ENCODE measurements at places on chromosomes 2 and 18. TPM values are rescaled to one million over a fixed set of nuclear protein-coding genes. Genes with fewer than 3 reads are reported as not detected.
A peak's percentile ranks its signal among the peaks of the same experiment; 100 is the strongest.

The AQP4 gene
- total RNA-seq: 0.27 TPM

The DNAJC5G gene
- total RNA-seq: 0.25 TPM

The LAMA3 gene
- total RNA-seq: 37.9 TPM

The CIB4 gene
- total RNA-seq: not detected

The HTRA2 gene
- total RNA-seq: 27.3 TPM

The ZSWIM2 gene
- total RNA-seq: not detected

- H3K4me1 ChIP-seq: peaks cover 23% of the 10 kb centered on the region
- no peak overlapping the region for H3K27ac ChIP-seq
- no peaks in the 10 kb centered on the region for H3K36me3 ChIP-seq
- no peaks in the 10 kb centered on the region for H3K27me3 ChIP-seq
- H3K4me3 ChIP-seq: peak overlapping the region; percentile 99
- peak; percentile 67 for DNase-seq
Measured at GRCh38 chr2:10303694-10304378, 1.1 kb downstream of the HPCAL1 start.

GRCh38 chr2:220521551-220521950 is 894.1 kb downstream of the SLC4A3 start:
- no peaks in the 10 kb centered on the region for H3K4me1 ChIP-seq
- DNase-seq: no peak
- H3K36me3 ChIP-seq: no peaks in the 10 kb centered on the region
- no peaks in the 10 kb centered on the region for H3K27me3 ChIP-seq

GRCh38 chr2:235394278-235394828 is 99.5 kb upstream of the AGAP1 start:
- no peaks in the 10 kb centered on the region for H3K27me3 ChIP-seq

DNA sequence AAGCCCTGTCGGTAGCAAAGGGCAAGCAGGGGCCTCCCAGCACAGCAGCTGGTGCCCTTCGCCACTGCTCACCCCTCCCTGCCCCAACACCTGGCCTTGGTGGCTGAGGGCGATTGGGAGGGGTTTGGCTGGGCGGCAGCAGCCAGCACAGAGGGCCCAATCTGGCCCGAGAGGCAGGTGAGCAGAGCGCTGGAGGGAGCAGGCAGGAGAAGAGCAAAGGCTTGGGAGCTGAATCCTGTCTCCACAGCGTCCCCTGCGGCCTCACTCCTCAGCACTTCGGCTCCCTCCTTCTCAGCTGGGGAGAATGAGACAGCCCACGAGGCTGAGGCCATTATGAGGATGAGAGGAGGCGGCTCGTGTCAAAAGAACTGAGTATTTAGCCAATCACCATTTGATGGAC is 74.9 kb upstream of the TAF1B start:
- H3K4me3 ChIP-seq: no peak overlapping the region
- H3K27ac ChIP-seq: no peak overlapping the region
- H3K4me1 ChIP-seq: 0 out of 2 replicates have a peak, but pooled peaks cover 6% of the 10 kb centered on the region
- no peaks in the 10 kb centered on the region for H3K27me3 ChIP-seq
- DNase-seq: no peak
- H3K36me3 ChIP-seq: no peaks in the 10 kb centered on the region

DNA sequence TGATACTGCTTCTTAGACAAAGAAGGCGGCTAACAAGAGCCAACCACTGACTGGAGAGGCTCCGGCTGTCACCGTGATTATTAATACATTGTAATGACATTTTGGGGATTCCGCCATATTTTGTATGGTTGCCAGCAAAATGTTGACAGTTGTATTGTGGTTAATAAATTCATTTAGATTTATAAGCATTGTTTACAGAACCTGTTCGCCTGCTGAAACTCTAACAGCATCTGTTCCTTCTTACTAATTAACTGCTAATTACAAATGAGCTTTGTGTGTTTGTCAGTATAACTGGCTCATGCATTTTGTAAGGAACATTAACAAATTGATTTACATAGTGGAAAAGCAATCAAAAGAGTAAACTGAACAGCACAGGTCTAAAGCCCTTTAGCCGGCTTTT is 332.4 kb downstream of the GBX2 start:
- H3K36me3 ChIP-seq: no peaks in the 10 kb centered on the region
- H3K27me3 ChIP-seq: no peaks in the 10 kb centered on the region
- DNase-seq: no peak
- H3K27ac ChIP-seq: no peak overlapping the region
- no peaks in the 10 kb centered on the region for H3K4me1 ChIP-seq

GRCh38 chr2:68292108-68292710 is 27.5 kb downstream of the CNRIP1 start:
- no peak overlapping the region for H3K27ac ChIP-seq
- H3K36me3 ChIP-seq: no peaks in the 10 kb centered on the region
- no peaks in the 10 kb centered on the region for H3K27me3 ChIP-seq

- H3K36me3 ChIP-seq: no peaks in the 10 kb centered on the region
- no peaks in the 10 kb centered on the region for H3K4me1 ChIP-seq
- H3K27me3 ChIP-seq: no peaks in the 10 kb centered on the region
- no peak for DNase-seq
Measured at GRCh38 chr2:155690785-155691184, 641.7 kb downstream of the NR4A2 start.

DNA sequence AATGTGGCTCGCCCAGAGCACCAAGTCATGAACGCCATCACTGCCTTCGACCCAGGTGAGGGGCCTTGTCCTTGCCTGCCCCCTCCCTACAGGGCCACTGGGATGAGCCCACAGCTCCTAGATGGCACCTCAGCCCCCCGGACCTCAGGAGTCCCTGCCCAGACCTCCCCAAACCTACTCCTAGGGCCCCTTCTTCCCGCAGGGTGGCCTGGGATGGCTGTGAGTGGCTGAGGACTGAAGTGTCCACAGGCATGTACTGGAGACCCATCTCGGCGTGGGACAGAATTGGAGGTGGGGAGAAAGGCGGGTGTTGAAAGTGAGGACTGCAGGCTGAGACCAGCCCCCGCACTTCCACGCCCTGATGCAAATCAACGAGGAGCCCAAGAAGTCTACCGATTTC is 2.8 kb upstream of the TUBB6 start:
- no peak overlapping the region for H3K27ac ChIP-seq
- no peaks in the 10 kb centered on the region for H3K36me3 ChIP-seq
- peaks cover 27% of the 10 kb centered on the region for H3K4me1 ChIP-seq
- DNase-seq: no peak
- H3K4me3 ChIP-seq: no peak overlapping the region

DNA sequence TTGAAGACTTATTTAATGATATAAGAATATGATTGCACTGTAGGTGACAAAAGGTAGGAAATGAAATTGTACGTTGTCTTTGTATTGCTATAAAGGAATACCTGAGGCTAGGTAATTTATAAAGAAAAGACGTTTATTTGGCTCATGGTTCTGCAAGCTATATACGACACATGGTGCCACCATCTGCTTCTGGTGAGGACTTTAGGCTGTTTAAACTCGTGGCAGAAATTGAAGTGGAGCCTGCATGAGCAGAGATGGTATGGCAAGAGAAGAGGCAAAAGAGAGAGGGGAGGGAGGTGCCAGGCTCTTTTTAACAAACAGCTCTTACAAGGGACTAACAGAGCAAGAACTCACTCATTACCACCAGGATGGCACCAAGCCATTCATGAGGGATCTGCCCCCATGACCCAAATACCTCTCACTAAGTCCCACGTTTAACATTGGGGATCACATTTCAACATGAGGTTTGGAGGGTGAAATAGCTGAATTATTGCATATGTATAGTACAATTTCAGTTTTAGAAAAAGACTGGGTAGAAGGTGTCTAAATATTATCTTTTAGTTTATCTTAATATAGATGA is 86.8 kb downstream of the GULP1 start:
- H3K4me1 ChIP-seq: peaks cover 3% of the 10 kb centered on the region
- H3K27me3 ChIP-seq: no peaks in the 10 kb centered on the region
- no peak for DNase-seq
- H3K36me3 ChIP-seq: no peaks in the 10 kb centered on the region
- no peak overlapping the region for H3K27ac ChIP-seq
- H3K4me3 ChIP-seq: no peak overlapping the region

- no peaks in the 10 kb centered on the region for H3K27me3 ChIP-seq
- no peak overlapping the region for H3K27ac ChIP-seq
- H3K36me3 ChIP-seq: no peaks in the 10 kb centered on the region
- no peaks in the 10 kb centered on the region for H3K4me1 ChIP-seq
- H3K4me3 ChIP-seq: no peak overlapping the region
- DNase-seq: no peak
Measured at GRCh38 chr2:68806511-68807109, 64.6 kb downstream of the BMP10 start.

- DNase-seq: no peak
- no peak overlapping the region for H3K27ac ChIP-seq
- no peak overlapping the region for H3K4me3 ChIP-seq
- no peaks in the 10 kb centered on the region for H3K4me1 ChIP-seq
Measured at GRCh38 chr2:33068261-33068660, 121.5 kb downstream of the LTBP1 start.

- no peaks in the 10 kb centered on the region for H3K27me3 ChIP-seq
- H3K4me3 ChIP-seq: no peak overlapping the region
- peak overlapping the region; percentile 52 for H3K27ac ChIP-seq
- no peak for DNase-seq
- no peaks in the 10 kb centered on the region for H3K36me3 ChIP-seq
Measured at GRCh38 chr2:42969231-42970150, 177.1 kb upstream of the HAAO start.

DNA sequence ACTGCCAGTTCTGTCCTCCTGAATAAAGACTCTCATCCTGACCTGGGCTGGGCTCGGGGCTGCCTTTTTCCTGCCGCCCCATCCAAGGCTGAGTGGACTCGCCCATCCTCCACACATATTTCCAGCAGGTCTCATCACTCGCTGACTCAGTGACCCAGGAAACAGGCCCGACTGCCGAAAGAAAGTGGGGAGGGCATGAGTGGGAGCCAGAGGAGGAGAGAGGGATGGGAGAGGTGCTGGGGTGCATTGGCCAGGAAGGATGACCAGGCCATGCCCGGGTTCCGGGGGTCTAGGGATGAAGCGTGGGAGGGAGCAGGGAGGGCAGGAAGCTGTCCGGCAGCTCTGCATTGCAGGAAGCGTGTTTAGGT is 66.7 kb downstream of the TWIST2 start:
- no peaks in the 10 kb centered on the region for H3K36me3 ChIP-seq
- no peak for DNase-seq
- H3K4me1 ChIP-seq: no peaks in the 10 kb centered on the region
- no peak overlapping the region for H3K4me3 ChIP-seq
- H3K27me3 ChIP-seq: no peaks in the 10 kb centered on the region
- no peak overlapping the region for H3K27ac ChIP-seq

GRCh38 chr2:27489118-27489497 is 435 bp downstream of the IFT172 start:
- 0 out of 2 replicates have a peak, but pooled peaks cover 5% of the 10 kb centered on the region for H3K4me1 ChIP-seq
- no peaks in the 10 kb centered on the region for H3K27me3 ChIP-seq
- DNase-seq: no peak
- no peaks in the 10 kb centered on the region for H3K36me3 ChIP-seq
